T-helper 17 cell (primary cell): ENCODE measurements at places on chromosomes 4 and X. TPM values are rescaled to one million over a fixed set of nuclear protein-coding genes. Genes with fewer than 3 reads are reported as not detected.

The ENOX2 gene
- total RNA-seq = 9.8 TPM

- DNase-seq = no peak
Observed at GRCh38 chr4:6573986-6574746, 823 bp upstream of the MAN2B2 start.

The LETM1 gene
- total RNA-seq = 41.4 TPM

The ZNF718 gene
- 6.3 TPM for total RNA-seq

The GAGE12G gene
- total RNA-seq = not detected

- DNase-seq = no peak
Observed at GRCh38 chr4:146238107-146238506, 23.8 kb downstream of the REELD1 start.

DNA sequence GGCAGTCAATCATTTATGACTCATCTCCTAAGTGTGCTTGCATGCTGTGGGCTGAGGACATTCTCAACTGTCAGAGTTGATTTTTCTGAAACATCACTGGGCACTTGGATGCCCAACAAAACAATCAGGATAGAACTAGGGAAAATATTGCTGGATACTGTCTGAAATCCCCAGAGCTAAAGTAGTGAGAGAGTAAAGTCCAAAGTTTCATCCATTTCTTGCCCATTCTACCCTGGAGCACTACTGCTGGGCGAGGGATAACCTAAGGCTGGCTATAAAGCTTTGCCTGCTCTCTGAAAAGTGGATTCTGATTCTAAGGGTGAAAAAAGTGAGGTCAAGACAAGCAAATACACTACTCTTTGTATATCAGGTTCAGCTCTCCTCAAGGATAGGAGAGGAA, 279.6 kb upstream of the EDA2R start:
- no peak for DNase-seq

DNA sequence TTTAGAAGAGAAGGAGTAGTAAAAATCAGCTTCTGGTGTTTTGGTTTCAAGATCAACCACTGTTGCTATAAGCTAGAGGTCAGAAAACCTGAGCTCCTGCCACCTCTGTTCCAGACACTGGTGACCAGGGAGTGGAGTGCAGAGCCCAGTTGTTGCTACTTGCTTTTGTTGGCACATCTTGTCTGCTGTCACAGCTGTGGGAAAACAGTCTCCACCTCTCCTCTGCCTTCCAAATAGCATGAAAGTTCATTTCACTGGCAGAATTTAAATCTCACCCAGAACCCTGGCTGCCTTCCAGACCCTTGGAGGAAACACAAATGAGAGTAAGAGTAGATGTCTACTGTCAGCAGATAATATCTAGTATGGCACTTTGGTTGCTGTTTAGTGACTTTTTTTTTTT, 297.5 kb upstream of the KLF3 start:
- no peak for DNase-seq

- no peak for DNase-seq
Observed at GRCh38 chr4:163107754-163108153, 58.9 kb downstream of the NAF1 start.
